ENCODE measurements at places on chromosomes 2 and 18.

- DNase-seq = no peak
These were observed 6.6 kb upstream of the RPL37A start for GRCh38 chr2:216491793-216492596.

- no peak for DNase-seq
These were observed 132.1 kb upstream of the HAAO start for GRCh38 chr2:42924418-42924886.

GRCh38 chr2:160209516-160209856 is 9.4 kb upstream of the ITGB6 start:
- DNase-seq = no peak

DNA sequence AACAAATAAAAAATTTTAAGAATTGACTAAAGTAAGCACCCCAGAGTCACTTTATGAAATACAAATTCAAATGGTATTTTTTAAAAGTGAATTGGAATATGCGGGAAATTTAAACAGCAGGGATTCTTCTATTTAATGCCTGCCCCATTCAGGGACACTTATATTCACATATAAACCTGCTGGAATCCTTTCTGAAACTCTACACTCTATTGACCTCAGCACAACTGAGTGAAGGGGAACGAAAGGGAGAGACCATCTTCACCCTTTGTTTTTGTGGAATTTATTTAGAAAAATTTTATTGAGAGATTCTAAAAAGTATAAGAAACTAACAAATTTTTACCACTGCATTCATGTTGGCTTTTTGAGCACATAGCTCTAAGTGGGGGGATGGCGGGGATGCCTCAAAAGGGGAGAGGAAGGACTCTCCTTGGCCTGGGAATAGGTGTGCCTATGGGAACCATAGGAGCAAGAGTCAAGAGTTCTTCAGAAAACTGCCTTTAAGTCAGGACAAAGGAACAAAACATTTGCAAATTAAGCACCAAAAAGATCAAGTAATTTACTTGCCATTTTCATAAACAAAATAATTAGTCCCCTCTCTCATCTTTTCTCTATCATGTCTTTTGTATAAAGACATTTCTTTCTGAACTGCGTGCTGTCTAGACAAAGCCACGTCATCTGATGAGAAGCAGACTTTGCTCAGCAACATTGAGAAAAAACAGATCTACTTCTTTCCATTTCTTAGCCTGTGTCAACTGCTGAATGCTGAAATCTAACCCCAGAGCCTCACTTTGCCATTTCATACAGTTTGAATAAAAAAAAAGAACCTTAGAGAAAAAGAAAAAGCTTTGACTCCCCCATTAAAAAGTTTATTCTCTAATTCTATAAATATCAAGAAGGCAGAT is 21.6 kb upstream of the FLACC1 start:
- no peak for DNase-seq

DNA sequence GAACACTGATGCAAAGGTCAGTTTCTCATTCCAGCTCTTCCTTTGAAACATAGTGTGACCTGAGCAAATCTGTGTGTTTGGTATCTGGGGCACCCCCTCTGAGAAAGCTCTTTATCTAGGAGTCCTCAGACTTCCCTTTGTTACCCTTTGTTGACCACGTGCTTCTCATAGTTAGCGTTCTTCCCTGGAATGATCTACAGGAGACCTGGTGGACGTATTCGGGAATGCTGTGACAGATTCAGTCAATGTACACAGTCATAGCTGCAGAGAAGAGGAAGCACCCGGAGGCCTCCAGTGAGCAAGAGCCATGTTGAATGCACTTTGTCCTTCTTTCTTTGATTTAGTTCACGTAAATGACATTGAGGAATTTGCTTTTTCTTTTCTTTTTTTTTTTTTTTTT is 10.7 kb upstream of the CHMP1B start:
- DNase-seq = no peak

GRCh38 chr2:19806591-19806990 is 95.2 kb downstream of the TTC32 start:
- DNase-seq = no peak

- DNase-seq = no peak
These were observed 1293.2 kb upstream of the FAM98A start for GRCh38 chr2:34892256-34892655.

GRCh38 chr2:134359367-134360081 is 105.7 kb downstream of the MGAT5 start:
- no peak for DNase-seq

DNA sequence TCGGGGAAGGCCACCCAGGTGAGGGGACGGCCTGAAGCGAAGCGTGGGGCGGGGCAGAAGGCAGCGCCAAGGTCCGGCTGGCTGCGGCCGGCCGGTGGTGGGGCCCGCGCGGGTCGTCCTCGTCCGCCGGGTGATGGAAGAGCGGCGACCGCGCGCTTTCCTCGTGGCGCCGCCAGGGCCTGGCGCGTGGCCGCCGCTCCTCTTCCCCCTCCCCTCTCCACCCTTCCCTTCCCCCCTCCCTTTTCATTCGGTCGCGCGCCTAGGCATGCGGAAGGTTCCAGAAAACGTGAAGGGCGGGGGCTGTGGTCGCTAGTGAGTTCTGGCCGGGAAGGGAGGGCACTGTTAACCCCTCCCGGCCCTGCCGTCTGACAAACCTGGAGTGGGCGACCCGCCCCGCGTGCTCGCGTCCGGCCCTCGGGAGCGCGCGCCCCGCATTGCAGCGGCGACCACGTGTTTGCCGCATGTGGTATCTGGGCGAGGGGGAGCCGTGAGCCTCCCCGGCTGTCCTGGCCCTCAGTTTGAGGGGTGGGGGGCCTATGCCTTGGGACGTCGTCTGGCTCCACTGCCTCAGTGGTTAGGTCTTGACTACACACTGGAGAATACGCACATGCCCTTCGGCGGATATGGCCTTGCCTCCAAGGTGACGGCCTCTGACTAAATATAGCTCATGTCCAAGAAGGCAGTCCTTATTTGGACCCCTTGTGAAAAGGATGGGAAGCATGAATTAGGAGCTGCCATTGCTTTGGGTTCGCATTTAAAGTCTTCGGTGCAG is 579 bp downstream of the MAT2A start:
- DNase-seq = peak; percentile 68

GRCh38 chr2:20224164-20224715 is 690 bp downstream of the SDC1 start:
- no peak for DNase-seq

- DNase-seq = no peak
These were observed 5.6 kb downstream of the ZAP70 start for GRCh38 chr2:97718942-97719341.

DNA sequence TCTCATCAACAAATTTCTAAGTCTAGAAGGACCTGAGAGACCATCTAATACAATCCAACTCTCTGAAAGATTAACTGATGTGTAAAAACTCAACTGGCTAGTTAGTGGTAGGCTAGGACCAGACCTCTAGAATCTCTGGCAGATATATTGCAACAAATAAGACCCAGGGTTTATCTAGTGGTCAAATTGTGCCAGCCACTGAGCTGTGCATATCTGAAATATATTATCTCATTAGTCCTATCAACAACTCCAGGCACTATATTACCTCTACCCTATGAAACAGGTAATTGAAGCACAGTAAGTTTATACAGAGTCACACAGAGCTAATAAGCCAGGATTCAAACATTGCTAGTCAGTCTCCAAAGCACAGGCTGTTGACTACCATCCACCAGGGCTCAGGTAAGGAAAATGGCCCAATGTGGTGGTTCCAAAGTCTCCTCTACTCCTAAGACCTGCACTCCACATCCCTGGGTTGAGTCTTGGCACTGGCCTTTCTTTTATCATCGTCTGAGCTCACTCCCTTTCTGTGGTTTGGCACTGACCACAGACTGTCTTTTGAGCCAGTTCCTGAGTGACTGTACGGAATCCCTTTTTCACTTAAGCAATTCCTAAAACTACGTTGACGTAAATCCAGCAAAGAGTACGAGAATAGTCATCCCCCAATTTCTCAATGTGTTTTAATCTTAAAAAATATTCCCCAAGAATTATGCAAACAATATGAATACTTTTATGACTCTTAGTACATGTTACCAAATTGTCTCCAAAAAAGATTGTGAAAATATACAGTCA is 11.9 kb upstream of the PID1 start:
- no peak for DNase-seq

GRCh38 chr2:184154438-184154837 is 443.9 kb upstream of the ZNF804A start:
- DNase-seq = no peak

DNA sequence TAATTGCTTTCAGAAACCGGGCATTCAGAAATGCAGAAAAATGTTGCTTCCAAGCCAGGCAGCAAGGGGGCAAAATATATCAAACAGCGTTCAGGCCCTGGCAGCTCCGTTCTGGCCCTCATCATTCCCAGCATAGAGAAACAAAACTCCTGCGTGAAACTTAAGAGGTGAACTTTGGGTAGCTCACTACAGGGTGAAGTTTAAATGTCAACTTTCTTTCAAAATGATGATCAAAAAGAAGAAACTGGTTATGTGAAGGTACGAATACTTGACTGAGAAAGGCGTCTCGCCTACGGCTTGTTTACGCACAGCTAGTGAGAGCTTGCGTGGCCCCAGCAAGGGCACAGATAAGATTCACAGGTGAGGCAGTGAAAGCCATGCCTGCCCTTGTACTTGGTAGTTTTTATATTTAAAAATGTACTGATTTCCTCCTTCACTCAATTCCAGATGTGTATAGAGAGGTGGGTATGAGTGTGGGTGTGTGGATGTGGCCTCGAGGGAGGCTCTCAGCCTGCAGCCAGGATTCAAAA is 127.5 kb downstream of the NFATC1 start:
- peak; percentile 48 for DNase-seq

DNA sequence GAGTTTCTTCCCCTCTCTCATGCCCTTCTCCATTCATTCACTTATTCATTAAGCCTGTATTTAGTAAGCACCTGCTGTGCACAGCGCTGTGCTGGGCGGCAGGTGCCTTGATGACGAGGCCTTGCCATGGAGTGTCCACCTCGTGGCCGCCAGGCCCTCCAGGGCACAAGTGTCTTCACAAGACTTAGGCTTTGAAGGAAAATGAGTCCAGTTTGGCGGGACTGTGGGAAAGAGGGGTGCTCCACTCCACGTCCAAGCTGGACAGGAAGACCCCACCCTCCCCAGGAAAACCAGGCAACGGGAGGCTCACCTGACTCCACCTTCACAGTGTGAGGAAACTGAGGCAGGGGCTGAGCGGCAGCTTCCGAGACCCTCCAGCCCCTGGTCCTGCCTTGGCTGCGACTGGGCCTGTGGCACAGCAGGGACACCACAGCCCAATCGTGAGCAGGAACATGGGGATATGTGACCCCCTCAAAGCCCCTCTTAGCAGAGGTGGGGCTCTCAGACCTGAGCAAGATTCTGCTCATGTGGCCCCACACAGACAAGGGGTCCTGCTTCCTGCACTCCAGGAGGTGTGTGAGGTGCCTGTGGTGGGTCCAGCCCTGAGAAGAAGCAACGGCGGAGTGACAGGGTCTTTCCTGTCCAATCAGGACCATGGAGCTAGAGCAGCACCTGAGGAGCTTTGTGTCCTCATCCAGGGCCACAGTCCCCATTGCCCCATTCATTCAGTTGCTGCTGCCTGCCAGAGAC is 110.3 kb upstream of the ODC1 start:
- DNase-seq = no peak

GRCh38 chr2:98372121-98372520 is 25.9 kb downstream of the CNGA3 start:
- no peak for DNase-seq

GRCh38 chr2:75605770-75606529 is 40.6 kb upstream of the MRPL19 start:
- no peak for DNase-seq

GRCh38 chr18:63189817-63190216 is 129.8 kb downstream of the BCL2 start:
- no peak for DNase-seq

GRCh38 chr2:237154082-237154638 is 68.5 kb downstream of the COPS8 start:
- no peak for DNase-seq

DNA sequence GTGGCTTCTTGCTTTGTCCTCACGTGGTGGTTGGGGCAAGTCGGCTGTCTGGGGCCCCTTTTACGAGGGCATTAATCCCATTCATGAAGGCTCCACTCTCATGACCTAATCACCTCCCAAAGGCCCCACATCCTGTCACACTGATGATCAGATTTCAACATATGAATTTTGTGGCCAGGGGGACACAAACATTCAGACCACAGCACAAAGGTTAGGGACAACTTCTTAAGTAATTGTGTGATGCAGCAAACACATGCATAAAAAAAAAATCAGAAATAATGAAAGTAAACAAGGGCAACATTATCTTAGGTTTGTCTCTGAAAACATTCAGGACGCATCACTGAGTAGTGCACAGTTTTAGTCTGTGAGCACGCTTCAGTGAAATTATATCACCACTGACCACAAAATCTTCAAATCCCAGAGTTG is 54.2 kb upstream of the FRZB start:
- DNase-seq = no peak

GRCh38 chr2:162706770-162707169 is 131.8 kb downstream of the KCNH7 start:
- no peak for DNase-seq

- no peak for DNase-seq
These were observed 244.6 kb downstream of the ZEB2 start for GRCh38 chr2:144275340-144275739.

GRCh38 chr18:11572201-11572600 is 37.2 kb upstream of the SLC35G4 start:
- no peak for DNase-seq

- no peak for DNase-seq
These were observed 22.8 kb downstream of the GULP1 start for GRCh38 chr2:188314314-188315054.

DNA sequence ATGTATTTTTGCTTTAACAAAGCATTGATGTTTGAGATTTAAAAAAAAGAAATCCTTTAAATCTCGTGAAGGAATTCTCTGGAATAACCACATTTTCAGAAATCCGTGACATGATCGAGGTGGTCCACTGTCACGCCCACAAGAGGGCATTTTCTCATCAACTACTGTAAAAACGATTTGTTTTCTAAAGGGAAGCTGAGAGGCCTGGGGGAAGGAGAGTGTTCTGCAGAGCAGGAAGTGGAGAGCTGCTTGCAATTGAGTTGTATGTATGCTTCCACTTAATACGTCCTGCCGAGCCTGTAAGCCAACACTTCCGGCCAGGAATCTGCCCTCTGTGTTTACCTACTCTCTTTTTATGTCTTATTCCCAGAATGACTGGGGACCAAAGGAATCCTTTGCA is 19.4 kb downstream of the KLHL29 start:
- DNase-seq = no peak

DNA sequence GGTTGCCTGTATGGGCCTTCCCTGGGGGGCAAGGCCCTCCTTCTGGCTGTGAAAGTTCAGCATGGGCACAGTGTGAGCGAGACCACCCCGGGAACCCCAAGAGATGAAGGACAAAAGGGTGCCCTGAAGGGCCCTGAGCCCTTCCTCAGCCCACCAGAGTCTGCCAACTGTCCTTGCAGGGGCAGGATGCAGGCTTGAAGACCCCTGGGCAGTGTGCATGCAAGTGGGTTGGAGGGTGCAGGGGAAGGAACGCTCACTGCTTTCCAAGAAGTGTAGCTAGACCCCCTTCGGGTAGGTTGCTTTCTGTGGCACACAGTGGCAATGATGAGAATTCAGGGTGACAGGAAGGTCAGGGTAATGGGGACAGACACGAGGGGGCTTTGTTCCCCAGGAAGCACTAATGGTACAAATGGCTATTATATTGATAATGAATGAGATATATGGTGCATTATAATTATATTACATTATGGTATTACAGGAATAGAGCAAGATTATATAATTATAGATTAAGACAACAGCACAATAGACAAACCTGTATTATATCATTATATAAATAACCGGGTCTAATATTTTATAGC is 228.7 kb downstream of the ATAD2B start:
- DNase-seq = no peak

GRCh38 chr2:60355849-60356261 is 197.6 kb downstream of the BCL11A start:
- no peak for DNase-seq

All from stimulated activated CD4-positive, alpha-beta T cell treated with anti-CD3 and anti-CD28 coated beads, Interleukin-15, amount 100 ng/mL, for 1 hour (primary cell).